Glomerular endothelial cell (primary cell): ENCODE measurements at places on chromosomes 6 and 20. TPM values are rescaled to one million over a fixed set of nuclear protein-coding genes. Genes with fewer than 3 reads are reported as not detected.

Gene TCF19
- 9.7 and 10.0 TPM in 2 replicates for total RNA-seq

Gene NMBR
- not detected in 2 replicates for total RNA-seq

Gene PTCHD4
- 8.0 and 17.8 TPM in 2 replicates for total RNA-seq

Gene OSBPL2
- total RNA-seq = 19.9 and 25.8 TPM in 2 replicates

Gene BPIFB2
- not detected in 2 replicates for total RNA-seq

Gene POU5F1
- total RNA-seq = not detected in 2 replicates

Gene TMEM244
- total RNA-seq = not detected in 2 replicates
